Suprapubic skin (tissue), 4 donors: ENCODE measurements at places on chromosomes 6 and 20. TPM values are rescaled to one million over a fixed set of nuclear protein-coding genes. Genes with fewer than 3 reads are reported as not detected.

GRCh38 chr6:62280099-62280498 is 5.9 kb downstream of the KHDRBS2 start:
- H3K27ac ChIP-seq: no peak overlapping the region
- DNase-seq: no peak
- H3K36me3 ChIP-seq: no peaks in the 10 kb centered on the region
- no peak overlapping the region for H3K4me3 ChIP-seq

DNA sequence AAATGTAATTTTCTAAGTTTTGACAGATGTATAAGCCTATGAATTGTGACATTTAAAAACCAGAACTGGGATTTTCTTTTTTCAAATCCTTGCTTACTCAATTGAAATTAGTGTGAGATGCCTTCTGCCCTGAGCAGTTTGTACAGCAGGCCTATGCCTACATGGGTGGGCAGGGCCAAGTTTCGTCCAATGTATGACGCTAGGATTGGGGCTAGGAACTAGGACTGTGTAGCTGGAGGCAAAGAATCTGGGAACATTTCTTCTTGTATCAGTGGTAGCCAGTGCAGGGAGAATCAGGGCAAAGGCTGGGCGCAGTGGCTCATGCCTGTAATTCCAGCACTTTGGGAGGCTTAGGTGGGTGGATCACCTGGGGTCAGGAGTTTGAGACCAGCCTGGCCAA is 3.9 kb upstream of the PTPRA start:
- no peak overlapping the region for H3K4me3 ChIP-seq
- H3K36me3 ChIP-seq: peaks cover 23% of the 10 kb centered on the region
- H3K4me1 ChIP-seq: peaks cover 31% of the 10 kb centered on the region
- H3K27me3 ChIP-seq: no peaks in the 10 kb centered on the region
- no peak for DNase-seq

DNA sequence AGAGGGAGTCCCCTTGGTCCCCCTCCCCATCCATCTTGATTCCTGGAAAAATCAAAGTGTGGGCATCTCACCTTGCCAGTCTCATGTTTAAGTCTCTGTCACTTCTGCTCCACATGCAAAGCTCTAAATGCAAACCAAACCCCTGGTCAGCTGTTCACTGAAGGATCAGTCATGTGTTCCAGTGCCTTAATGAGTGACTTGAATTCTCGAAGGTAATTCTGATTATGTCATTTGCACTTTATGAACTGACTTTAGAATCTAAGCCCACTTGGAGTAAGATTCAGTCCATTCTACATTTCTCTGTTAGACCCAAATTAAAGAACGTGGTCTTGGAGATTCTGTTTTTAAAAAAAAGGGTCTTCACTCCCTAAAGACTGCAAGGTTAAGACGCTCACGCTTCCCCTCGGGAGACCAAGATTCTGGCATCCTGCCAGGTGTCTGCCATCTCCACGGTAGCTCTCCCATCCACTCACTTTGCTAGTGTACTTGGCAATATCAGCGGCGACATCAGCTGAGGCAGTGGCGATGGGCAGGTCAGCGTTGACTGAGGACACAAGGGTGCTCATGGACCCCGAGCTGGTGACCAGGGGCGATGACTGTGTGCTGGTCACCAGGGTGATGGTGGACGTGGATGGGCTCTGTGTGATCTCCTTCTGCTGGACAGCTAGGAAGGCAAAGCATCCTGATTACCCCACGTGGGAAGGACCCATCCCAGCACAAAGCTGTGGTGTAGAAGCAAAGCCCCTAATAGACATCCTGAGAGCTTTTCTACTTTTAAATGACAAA is 120.5 kb downstream of the ZMYND8 start:
- no peaks in the 10 kb centered on the region for H3K27me3 ChIP-seq
- no peak overlapping the region for H3K4me3 ChIP-seq
- H3K36me3 ChIP-seq: peaks cover 87% of the 10 kb centered on the region

- no peak overlapping the region for H3K27ac ChIP-seq
- H3K36me3 ChIP-seq: no peaks in the 10 kb centered on the region
- H3K27me3 ChIP-seq: no peaks in the 10 kb centered on the region
Observed at GRCh38 chr6:138601128-138601527, 101.8 kb upstream of the NHSL1 start.

- H3K27me3 ChIP-seq: no peaks in the 10 kb centered on the region
- DNase-seq: no peak
- H3K4me3 ChIP-seq: no peak overlapping the region
- H3K36me3 ChIP-seq: no peaks in the 10 kb centered on the region
- H3K27ac ChIP-seq: no peak overlapping the region
Observed at GRCh38 chr6:35436071-35436857, 15.9 kb upstream of the FANCE start.

- H3K36me3 ChIP-seq: no peaks in the 10 kb centered on the region
- no peaks in the 10 kb centered on the region for H3K27me3 ChIP-seq
- no peak overlapping the region for H3K4me3 ChIP-seq
- H3K27ac ChIP-seq: no peak overlapping the region
Observed at GRCh38 chr20:43843096-43843964, 71.3 kb upstream of the TOX2 start.

- H3K36me3 ChIP-seq: peaks cover 35% of the 10 kb centered on the region
- H3K4me1 ChIP-seq: no peaks in the 10 kb centered on the region
- H3K4me3 ChIP-seq: no peak overlapping the region
- no peak for DNase-seq
Observed at GRCh38 chr20:1357921-1358671, 29.2 kb upstream of the SDCBP2 start.

- H3K27me3 ChIP-seq: no peaks in the 10 kb centered on the region
- DNase-seq: no peak
- H3K4me1 ChIP-seq: no peaks in the 10 kb centered on the region
- H3K4me3 ChIP-seq: no peak overlapping the region
Observed at GRCh38 chr6:109610590-109610989, 80.4 kb downstream of the AK9 start.

DNA sequence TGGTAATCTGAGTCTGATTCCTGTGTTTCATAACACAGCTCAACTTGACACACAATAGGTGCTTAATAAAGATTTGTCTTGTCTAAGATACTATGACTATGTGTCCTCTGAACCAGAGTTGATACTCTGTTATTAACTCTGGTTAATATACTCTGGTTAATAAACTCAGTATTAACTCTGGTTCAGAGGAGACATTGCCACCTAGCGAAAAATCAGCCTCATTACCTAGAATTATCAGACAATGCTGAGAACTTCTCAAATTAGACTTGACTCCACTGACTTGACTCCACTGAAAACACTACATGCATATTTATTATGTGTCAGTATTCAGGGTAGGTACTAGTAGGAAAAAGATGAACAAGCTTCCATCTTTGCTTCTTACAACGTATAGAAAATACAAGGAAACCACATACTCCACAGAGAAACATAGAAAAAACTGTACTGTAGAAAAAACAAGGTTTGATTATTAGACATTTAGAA is 73.9 kb downstream of the AHI1 start:
- H3K27me3 ChIP-seq: no peaks in the 10 kb centered on the region
- H3K36me3 ChIP-seq: no peaks in the 10 kb centered on the region
- no peak overlapping the region for H3K27ac ChIP-seq
- no peak for DNase-seq

DNA sequence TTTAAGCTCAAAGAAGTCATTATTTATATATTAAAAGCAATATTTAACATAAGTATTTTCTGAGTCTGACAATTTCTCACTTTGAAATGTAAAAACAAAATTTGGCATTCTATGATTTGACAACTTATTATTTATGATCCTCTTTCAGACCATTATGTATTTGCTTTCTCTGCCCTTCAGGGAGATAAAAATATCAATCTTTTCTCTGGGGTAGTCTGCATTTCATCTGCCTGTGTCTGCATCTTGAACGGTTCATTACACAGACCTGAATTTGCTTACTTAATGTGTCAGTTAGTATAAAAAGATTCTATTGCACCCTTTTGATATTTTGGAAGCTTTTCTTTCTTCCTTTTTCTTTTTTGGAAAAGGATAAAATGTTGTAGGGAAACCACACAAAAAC is 354.0 kb upstream of the RGS17 start:
- no peak overlapping the region for H3K4me3 ChIP-seq
- no peak overlapping the region for H3K27ac ChIP-seq
- no peak for DNase-seq
- no peaks in the 10 kb centered on the region for H3K27me3 ChIP-seq
- H3K36me3 ChIP-seq: no peaks in the 10 kb centered on the region
- no peaks in the 10 kb centered on the region for H3K4me1 ChIP-seq

Gene SCGN
- 0.34 TPM for total RNA-seq

Gene SAMD5
- 3.7 TPM for total RNA-seq

Gene MCHR2
- total RNA-seq: not detected

Gene FHL5
- total RNA-seq: 5.5 TPM

Gene PGK2
- total RNA-seq: not detected

Gene TNFRSF6B
- 6.9 TPM for total RNA-seq

Gene GDAP1L1
- total RNA-seq: not detected

Gene CD93
- 12.5 TPM for total RNA-seq

Gene BPIFB2
- total RNA-seq: not detected

Gene LINC00237
- not detected for total RNA-seq

Gene YWHAB
- 130 TPM for total RNA-seq

Gene FAM184A
- 1.9 TPM for total RNA-seq
